ENCODE measurements at places on chromosomes 2 and 18.

DNA sequence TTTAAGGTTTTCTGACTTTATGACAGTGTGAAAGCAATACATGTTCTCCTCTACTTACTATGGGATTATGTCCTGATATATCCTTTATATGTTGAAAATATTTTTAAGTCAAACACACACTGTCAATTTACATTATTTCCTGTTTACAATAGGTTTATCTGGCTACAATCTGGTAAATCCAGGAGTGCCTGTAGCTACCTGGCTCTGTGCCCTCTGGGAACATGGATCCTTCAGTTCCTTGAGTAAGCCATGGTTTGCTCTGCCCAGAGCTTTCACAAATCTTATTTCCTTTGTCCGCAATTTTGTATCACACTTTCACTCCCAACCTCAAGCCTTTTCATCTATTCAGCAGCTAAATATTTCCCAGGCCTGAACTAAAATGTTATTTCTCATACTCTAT, 1582.2 kb upstream of the NXPH2 start:
- no peak for DNase-seq

- DNase-seq = peak; percentile 86
These were observed 221.9 kb downstream of the PIEZO2 start for GRCh38 chr18:10927286-10927992.

GRCh38 chr18:12742453-12742852, 39.6 kb downstream of the PSMG2 start:
- peak; percentile 49 for DNase-seq

GRCh38 chr2:131039908-131040660, 53.2 kb downstream of the FAM168B start:
- peak; percentile 18 for DNase-seq

DNA sequence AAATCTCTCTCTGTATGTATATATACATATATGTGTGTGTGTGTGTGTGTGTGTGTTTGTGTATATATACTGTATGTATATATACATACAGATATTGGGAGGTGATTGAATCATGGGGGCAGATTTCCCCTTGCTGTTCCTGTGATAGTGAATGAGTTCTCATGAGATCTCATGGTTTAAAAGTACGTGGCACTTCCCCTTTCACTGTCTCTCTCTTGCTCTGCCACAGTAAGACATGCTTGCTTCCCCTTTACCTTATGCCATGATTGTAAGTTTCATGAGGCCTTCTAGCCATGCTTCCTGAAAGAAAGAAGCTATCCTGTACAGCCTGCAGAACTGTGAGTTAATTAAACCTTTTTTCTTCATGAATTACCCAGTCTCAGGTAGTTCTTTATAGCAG, 18.8 kb upstream of the CCDC195 start:
- DNase-seq = no peak

GRCh38 chr2:151277067-151277466, 12.4 kb downstream of the NMI start:
- DNase-seq = no peak

- DNase-seq = no peak
These were observed 100.5 kb upstream of the GLI2 start for GRCh38 chr2:120635146-120635545.

DNA sequence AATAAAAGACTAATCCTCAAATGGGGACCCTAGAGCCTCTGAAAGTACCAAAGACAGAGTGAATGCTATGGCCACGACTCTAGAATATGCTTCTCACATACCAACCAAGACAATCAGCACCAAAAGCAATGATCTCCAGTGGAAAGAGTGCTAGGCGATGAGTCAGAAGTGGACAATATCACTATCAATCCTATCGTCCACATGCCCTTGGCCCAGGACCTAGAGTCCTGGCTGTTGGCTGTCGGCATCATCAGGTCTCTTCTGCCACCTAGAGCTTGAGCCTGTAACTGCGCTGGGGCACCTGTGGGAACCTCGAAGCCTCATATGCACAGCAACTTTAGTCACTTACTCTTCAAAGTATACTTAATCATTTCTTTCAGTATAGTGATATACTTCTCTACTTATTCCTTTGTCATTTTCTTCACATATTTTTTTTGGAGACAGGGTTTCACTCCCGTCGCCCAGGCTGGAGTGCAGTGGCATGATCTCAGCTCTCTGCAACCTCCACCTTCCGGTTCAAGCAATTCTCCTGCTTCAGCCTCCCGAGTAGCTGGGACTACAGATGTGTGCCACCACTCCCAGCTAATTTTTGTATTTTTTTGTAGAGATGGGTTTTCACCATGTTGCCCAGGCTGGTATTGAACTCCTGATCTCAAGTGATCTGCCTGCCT, 29.7 kb downstream of the NOL10 start:
- peak; percentile 82 for DNase-seq

GRCh38 chr2:147520817-147521216, 324.0 kb upstream of the ACVR2A start:
- no peak for DNase-seq

GRCh38 chr2:165909466-165909865, 44.1 kb downstream of the TTC21B start:
- DNase-seq = peak; percentile 10

DNA sequence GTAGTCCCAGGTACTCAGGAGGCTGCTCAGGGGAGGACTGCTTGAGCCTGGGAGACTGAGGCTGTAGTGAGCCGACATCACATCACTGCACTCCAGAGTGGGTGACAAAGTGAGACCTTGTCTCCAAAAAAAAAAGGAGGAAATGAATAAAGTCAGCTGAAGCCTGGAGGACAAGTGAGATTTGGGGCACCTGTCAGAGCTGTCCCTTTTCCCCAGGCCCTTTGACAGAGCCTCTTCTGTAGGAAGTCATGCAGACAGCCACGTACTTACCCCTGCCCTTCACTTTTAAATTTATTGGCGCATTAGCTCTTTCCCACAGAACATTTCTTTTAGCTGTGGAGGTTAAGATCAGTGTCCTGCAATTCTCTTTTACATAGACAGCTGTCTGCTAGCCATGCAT, 151.0 kb upstream of the DNMT3A start:
- no peak for DNase-seq

- DNase-seq = no peak
These were observed 597.2 kb downstream of the DCDC2C start for GRCh38 chr2:4300616-4301015.

DNA sequence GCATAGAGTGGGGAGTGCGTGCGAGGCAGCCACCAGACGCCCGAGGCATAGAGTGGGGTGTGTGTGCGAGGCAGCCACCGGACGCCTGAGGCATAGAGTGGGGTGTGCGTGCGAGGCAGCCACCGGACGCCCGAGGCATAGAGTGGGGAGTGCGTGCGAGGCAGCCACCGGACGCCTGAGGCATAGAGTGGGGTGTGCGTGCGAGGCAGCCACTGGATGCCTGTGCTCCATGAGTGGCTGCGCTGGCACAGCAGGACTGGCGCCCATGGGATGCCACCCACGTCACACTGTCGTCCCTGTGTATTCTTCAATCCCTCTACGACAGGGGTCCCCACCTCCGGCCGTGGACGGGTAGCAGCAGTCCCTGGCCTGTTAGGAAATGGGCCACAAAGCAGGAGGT, 221.9 kb downstream of the HDAC4 start:
- DNase-seq = no peak

DNA sequence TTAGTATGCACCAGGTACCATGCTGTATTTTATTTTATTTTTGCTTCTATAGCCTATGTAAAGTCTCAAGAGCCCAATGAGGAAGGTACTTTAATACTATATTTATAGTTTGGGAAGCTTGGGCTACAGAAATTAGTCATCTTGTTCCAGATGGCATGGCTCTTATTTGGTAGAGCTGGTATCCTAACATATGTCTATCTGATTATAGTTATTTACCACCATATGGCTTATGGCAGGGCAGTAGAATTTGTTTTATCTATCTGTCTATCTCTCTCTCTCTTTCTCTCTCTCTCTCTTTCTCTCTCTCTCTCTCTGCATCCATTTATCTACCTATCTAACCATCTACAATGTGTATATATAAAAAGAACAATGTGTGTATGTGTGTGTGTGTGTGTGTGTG, 1293.7 kb upstream of the SLC39A10 start:
- DNase-seq = no peak

- no peak for DNase-seq
These were observed 31.3 kb downstream of the NIFK start for GRCh38 chr2:121705390-121705789.

GRCh38 chr2:20757405-20758090, 65.4 kb downstream of the LDAH start:
- DNase-seq = no peak

Data from fibroblast of pulmonary artery (primary cell).